Smooth muscle cell of the pulmonary artery (primary cell): ENCODE measurements at places on chromosomes 6 and 20. TPM values are rescaled to one million over a fixed set of nuclear protein-coding genes. Genes with fewer than 3 reads are reported as not detected.

Gene CNBD2
- total RNA-seq: 0.99 and 1.5 TPM in 2 replicates

Gene RBM38
- 4.8 and 18.1 TPM in 2 replicates for total RNA-seq

Gene MYL9
- 45.4 and 54.0 TPM in 2 replicates for total RNA-seq

Gene MUC22
- total RNA-seq: not detected in 2 replicates

Gene BACH2
- total RNA-seq: 0.07 and 0.17 TPM in 2 replicates

Gene PACRG
- total RNA-seq: 0.20 TPM in 1 of 2 replicates, not detected in the other

Gene WFDC2
- total RNA-seq: not detected in 2 replicates

Gene LTA
- total RNA-seq: not detected in 2 replicates

Gene ARMH2
- not detected in 2 replicates for total RNA-seq

Gene LY6G6C
- total RNA-seq: not detected in 2 replicates

Gene WASF1
- 6.6 and 8.3 TPM in 2 replicates for total RNA-seq
